ENCODE measurements at places on chromosomes 16 and 17.

GRCh38 chr17:69246202-69246601 is 17.6 kb upstream of the ABCA10 start:
- no peak for DNase-seq

- no peak for DNase-seq
These were observed 13.8 kb downstream of the MLYCD start for GRCh38 chr16:83912519-83913244.

- no peak for DNase-seq
These were observed 375.3 kb downstream of the WWOX start for GRCh38 chr16:78474762-78475161.

DNA sequence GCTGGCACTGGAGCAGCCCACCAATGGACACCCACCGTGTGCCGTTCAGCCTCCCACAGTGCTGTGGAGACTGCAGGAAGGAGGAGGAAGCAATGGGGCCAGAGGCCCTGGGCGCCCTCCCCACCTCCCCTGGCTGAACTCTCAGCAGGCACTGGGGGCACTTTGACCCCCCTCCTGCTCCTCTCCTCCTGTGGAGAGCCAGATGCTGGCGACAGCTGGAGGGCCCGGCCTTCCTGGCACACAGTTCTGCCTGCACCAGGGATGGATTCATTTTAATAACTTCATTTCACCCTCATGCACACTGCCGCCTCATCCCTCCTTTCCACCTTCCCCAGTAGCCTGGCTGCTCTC is 6.0 kb downstream of the NXPH3 start:
- no peak for DNase-seq

- DNase-seq = no peak
These were observed 113.3 kb upstream of the CA10 start for GRCh38 chr17:52271781-52272180.

All from BJ (cell line).